Ammon's horn (tissue), 1 donor: ENCODE measurements at places on chromosomes 4 and X.

- no peak for DNase-seq
Measured at GRCh38 chr4:7974425-7974824, 34.8 kb upstream of the AFAP1 start.

GRCh38 chr4:21517126-21517859 lies 431.3 kb downstream of the KCNIP4 start:
- DNase-seq, result no peak

DNA sequence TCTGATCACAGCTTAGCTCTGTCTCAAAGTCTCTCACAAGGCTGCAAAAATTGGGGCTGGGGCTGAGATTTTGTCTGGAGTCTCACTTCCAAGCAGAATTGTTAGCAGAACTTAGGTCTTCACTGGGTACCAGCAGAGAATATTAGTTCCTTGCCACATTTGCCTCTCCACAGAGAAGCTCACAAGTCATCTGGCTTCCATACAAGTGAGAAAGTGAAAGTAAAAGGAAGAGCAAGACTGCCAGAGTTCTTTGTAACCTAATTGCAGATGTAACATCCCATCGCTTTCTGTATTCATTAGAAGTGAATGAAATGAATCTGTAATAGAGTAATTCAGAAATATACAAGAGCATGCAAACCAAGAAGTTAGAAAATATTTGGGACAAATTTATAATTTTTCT lies 624.1 kb upstream of the GNPDA2 start:
- DNase-seq, result peak; percentile 50

DNA sequence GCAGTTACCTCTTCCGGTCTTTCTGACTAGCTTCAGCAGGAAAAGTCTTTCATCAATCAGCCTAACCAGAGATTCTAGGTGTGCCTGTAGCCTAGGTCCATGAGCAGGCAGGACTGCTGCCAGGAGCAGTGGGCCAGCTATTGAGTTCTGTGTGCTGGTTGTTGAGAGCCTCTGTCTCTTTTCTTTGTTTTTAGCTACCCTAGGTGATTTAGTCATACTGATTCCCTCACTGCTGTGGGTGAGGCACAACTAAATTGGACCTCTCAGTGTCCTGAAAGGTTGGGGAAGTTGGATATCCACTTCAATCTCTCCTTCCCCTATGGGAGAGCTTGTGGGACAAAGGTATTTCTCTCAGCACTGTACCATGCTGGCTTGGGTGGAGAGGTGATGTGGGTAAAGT lies 354.9 kb downstream of the GPAT3 start:
- DNase-seq, result no peak

- DNase-seq, result no peak
Measured at GRCh38 chr4:15719506-15719905, 16.6 kb downstream of the BST1 start.

DNA sequence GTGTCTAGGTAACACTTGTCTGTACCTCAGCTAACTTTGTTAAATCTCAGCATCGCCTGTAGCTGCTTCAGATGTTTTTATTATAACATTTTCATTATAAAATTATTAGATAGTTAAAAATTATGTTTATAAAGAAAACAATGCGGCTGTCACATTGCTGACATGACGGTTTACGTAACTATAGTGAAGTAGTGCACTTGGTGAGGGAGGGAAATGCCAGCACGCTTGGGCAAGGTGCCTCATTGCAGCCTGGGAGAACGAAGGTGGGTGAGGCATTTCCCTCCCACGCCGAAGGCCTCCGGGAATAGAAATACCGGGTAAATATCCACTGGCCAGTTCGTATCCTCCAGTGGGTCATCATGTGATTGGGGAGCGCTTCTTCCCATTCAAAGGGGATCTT lies 15.9 kb downstream of the TMEM187 start:
- no peak for DNase-seq

DNA sequence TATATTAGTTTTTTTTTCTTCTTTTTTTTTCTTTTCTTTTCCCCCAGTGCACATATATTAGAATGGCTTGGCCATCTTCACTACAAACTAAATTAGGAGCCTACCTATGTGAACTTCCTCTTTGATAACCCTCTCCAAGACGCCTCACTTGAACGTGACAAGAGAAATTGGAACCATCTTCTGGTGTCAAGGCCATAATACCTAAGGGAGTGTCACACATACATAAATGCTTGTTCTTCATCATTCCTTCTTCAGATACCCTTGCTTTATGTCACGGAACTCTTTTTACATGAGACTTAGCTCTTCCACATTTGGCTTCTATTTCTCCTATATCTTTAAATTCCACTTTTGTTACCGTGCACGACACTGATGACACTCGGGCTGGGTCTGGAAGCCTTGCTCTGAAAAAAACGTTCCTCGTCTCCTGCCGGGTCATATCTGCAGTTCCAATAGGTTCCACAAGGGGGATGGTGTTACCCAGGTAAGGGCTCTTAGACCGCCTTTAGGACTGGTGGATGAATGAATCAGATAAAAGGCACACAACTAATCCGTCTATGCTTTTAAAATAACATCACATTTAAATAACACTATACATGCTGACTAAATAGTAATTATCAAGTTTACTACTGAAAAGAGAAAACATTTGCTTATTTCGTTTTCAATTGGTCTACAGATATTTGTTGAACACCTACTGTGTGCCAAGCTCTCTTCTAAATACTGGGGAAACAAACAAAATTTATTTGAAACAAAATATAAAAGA lies 19.9 kb downstream of the DGAT2L6 start:
- no peak for DNase-seq

DNA sequence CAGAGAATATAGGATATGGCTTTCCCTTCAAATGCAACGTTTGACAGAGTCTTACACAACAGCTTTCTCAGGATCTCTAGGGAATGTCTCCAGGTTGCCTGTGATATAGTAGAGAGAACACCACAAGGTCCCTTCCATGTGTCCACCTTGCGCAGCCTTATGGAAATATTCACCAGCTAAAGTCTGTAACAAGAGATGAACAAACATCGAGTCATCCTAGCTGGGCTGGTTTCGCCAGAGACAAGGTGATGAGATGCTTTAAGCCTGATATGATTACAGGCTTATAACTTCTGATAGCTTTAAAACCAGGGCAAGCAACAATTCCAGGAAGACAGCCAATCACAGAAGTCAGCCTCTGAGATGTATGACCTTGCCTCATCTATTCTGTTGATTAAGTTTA lies 83.8 kb downstream of the SEL1L3 start:
- no peak for DNase-seq

- DNase-seq, result peak; percentile 36
Measured at GRCh38 chr4:114378305-114378903, 220.2 kb upstream of the UGT8 start.

DNA sequence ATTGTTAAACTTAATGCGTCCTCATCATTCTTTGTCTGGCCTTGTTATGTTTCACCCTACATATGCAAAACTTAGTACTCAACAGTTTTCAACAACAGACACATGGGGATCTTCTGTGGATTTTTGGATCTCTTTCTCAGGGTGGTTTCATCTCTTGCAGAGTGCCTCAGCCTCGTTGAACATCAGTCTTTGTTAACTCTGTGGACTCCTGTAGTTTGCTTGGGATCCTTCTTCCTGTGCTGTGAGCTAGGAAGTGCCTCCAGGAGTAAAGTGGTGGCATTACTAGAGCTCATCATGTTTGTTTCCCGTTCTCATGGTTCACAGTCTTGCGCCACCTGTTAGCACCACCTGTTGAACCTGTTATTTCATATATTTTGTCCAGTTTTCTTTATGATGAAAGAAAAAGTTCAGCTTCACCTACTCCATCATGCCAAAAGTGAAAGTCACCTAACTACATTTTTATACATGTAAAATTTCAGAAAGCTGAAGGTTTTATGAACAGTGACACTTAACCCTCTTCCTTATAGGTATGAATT lies 27.5 kb upstream of the NDUFC1 start:
- no peak for DNase-seq

GRCh38 chr4:60934566-60935295 lies 265.4 kb upstream of the ADGRL3 start:
- DNase-seq, result no peak

GRCh38 chr4:124530464-124531077 lies 182.0 kb downstream of the ANKRD50 start:
- DNase-seq, result no peak

DNA sequence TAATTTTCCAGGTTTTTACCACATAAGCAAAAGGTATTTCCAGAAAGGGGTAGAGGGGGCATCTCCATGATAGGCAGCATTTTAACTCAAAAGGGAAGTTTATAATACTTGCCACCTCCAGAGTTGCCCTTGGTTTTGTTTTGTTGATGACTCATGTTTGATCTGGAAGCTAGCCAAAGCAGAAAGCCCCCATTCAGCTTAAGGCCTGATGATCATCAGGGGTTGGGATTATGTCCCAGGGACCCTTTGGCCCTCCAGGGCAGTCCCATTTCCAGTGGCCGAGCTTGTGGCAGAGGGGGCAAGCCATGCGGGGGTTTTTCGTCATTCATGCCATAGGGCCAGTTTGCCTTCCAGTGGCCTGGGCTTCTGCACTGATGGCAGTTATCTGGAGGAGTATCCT lies 143.0 kb upstream of the PLAC1 start:
- DNase-seq, result no peak

DNA sequence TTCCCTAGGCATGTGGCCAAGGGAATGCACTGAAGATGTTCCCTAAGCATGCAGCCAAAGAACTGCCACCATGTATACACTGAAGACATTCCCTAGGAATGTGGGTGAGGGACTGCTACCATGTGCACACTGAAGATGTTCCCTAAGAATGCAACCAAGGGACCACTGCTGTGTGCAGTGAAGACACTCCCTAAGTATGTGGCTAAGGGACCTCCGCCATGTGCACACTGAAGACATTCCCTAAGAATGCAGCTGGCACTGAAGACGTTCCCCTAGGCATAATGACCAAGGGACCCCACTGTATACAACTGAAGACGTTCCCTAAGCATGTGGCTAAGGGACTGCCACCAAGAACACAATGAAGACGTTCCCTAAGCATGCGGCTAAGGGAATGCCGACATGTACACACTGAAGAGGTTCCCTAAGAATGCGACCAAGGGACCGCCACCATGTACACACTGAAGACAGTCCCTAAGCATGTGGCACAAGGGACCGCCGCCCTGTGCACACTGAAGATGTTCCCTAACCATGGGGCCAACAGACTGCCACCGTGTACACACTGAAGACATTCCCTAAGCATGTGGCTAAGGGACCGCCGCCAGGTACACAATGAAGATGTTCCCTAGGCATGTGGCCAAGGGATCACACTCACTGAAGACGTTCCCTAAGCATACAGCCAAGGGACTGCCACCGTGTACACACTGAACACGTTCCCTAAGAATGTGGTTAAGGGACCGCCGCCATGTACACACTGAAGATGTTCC lies 25.6 kb downstream of the DHRSX start:
- no peak for DNase-seq

- no peak for DNase-seq
Measured at GRCh38 chr4:110869862-110870572, 247.1 kb upstream of the PITX2 start.

DNA sequence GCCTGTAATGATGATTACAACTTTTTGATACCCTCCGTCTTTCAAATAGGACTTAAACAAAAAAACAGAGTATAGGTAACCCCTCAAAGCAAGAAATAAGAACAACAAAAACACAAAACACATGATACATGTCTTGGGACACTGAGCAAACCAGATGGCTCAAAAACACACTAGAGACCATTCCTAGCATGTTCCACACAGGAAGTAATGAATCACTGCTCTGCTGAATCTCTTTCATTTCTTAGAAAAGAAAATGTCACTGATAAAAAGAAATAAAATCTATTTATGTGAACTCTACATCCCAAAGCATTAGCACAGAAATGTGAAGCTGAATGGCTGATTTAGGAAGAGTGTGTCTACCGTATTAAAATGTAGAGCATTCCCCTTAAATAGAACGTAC lies 134.5 kb upstream of the IL15 start:
- no peak for DNase-seq

GRCh38 chrX:34053931-34054330 lies 78.2 kb downstream of the FAM47A start:
- no peak for DNase-seq

GRCh38 chr4:94934201-94934600 lies 176.4 kb downstream of the BMPR1B start:
- no peak for DNase-seq

DNA sequence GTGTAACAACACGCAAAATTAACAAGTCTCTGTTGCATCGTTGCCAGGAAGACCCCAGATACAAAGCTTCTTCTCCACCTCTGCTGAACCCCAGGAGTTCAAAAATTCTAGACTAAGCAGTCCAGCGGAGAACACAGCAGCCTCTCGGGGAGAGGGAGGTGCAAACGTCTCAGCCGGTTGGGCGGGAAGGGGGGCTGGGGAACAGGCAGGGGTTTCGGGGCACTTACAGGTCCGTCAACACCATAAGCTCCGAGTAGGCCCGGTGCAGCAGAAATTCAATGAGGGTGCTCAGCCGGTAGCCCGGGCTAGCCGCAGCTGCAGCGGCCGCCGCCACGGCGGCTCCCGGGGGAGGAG lies 394 bp downstream of the MED14 start:
- no peak for DNase-seq

- no peak for DNase-seq
Measured at GRCh38 chr4:103853146-103853545, 133.4 kb upstream of the TACR3 start.

DNA sequence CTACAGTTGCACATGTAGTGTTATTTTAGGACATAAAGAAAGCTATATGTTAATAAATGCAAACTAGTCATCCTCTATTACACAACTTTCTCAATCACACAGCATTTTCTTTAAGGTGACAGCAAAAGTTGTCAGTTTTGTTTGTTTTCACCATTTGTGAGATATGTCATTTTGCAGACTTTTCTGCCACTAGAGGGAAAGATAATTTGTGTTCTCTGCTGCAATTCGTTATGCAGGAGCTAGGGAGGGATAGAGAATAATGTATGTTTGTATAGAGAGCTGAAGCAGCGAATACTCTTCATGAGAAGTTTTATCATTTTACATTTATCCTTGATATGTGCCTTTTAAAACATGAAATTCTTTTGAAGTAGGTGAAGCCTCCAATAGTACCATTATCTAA lies 670.6 kb upstream of the ATOH1 start:
- no peak for DNase-seq

GRCh38 chr4:65393078-65393477 lies 277.2 kb downstream of the EPHA5 start:
- DNase-seq, result no peak

GRCh38 chr4:92969650-92970379 lies 666.0 kb downstream of the GRID2 start:
- no peak for DNase-seq

DNA sequence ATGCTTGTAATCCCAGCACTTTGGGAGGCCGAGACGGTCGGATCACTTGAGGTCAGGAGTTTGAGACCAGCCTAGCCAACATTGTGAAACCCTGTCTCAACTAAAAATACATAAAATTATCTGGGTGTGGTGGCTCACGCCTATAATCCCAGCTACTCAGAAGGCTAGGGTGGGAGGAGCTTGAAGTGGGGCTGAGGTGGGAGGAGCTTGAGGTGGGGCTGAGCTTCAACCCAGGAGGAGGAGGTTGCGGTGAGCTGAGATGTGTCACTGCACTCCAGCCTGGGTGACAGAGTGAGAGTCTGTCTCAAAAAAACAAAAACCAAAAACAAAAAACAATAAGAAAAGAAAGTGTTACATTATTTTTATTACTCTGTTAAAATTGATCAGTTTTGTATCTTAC lies 1164.4 kb upstream of the IGFBP7 start:
- no peak for DNase-seq
